ENCODE measurements at places on chromosomes 5 and 9.

DNA sequence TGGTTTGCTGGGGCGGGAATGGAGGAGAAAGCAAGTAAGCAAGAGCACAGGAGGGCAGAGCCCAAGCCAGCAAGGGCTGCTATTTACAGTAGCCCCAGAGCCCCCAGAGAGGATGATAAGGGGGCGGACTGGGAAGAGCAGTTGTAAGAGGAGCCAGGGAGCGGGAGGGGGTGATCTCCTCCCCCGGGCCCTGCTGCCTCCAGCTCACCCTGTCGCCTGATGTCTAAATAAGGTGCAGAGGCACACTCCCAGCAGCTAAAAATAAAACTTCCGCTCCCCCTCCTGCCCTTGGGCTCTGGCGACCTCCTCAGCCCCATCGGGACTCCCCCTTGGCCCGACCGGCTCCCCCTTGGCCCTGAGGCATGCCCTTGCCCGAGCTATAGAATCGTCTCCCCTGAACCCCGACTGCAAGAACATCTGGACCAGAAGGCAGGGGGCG is 14.4 kb upstream of the CCDC69 start:
- DNase-seq = no peak

DNA sequence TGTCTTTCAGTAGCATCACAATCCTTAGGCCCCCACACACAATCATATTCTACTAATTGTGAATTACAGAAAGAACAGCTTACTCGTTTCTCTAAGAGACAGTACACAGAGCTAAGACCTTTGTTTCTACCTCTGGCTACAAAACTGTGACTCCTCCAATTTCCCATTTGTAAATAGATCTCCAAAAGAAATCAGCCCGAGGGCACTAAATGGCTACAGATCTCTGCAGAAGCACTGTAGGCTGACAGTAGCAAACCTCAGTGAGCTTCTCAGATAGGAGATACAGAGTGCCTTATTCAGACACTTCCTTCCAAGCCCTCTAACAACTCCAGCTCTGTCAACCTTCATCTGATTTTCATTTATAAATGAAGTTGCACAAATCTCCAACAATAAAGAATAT is 51.0 kb downstream of the EFNA5 start:
- DNase-seq = no peak

DNA sequence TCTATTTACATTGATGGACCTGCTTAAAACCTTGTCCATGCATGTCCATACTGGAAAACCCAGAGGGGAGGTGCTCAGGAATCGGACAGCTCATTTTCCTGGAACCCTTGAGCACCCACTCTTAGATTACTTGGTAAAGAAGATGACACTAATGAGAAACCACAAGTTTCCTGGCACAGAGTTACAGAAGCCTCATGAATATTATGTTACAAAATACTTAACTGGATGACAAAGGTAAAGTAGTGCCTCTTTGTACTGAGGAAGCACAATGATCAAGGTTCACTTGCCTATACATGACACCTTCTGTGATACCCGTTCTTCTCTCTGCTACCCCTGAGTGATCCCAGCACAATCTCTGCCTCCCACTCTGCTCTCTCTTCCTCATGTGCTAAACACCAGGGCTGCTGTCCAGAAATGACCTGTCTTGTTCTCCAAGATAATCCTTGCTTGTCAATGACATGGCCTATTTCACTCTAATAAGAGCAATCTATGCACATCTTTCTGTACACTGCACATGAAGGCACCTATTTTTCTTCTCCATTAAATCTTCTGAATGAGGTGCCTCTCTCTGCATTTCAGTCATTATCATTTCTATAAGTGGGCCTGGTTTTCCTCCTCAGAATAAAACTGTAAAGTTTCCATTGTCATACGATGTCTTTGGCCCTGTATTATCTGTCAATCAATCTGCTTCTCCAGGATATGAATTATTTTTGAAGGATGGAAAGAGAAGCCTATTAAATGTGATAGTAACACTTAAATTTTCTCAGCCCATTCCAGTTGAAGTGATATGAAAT is 684.0 kb upstream of the ACO1 start:
- DNase-seq = no peak

DNA sequence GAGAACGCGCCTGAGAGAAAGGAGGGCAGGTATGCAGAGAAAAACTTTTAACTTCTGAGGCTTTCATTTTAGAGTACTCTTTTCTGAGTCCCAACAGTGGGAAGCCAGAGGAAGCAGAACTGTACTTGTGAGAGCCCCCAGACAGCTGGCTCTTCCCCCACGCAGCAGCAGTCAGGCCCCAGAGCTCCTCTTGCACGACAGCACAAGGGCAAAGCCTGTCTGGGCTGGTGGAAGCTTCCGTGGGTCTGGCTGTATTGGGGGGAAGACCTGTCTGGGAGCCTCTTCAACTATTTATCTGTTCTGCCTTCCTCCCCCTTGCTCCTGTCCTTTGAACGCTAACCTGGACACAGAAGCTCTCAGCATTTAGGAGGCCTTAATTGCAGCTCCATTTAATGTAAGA is 68.2 kb downstream of the THBS4 start:
- no peak for DNase-seq

DNA sequence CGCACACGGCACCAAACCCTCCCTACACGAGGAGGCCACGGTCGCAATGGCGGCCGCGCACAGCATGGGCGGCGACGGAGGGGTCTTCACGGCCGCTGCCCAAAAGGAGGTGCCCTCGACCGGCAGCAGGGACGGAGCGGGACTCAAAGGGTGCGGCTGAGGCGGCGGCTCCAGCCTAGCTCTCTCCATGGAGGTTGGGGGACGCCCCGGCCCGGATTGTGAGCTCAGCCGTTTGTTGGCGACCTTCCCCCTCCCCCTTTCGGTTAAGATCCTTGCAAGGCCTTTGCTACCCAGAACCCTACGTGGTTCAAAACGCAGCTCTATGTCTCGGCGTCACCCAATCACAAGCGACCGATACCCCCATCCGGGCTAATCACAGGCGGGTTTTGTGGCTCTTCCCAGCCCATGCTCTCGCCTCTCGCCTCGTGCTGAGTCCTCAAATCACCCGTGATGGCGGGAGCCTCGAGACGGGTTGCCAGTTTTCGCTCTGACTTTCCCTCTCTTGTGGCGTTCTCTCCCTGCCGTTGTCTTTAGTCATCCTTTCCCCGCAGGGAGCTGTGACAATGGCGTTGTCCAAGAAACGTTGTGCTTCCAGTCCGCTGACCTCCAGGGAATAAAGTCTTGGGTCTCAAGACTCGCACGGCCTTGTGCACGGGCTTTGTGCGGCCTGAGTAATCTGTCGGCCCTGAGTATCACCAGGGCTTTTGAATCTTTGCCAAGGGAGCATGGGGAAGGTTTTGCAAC is 19.5 kb downstream of the C5orf52 start:
- no peak for DNase-seq

GRCh38 chr5:52808316-52808901 is 20.7 kb downstream of the ITGA1 start:
- no peak for DNase-seq

GRCh38 chr5:102759700-102760099 is 4.6 kb downstream of the PAM start:
- no peak for DNase-seq

- DNase-seq = no peak
Measured at GRCh38 chr5:82211855-82212572, 66.1 kb downstream of the RPS23 start.
